Bronchial smooth muscle cell (primary cell): ENCODE measurements at places on chromosomes 16 and 17. TPM values are rescaled to one million over a fixed set of nuclear protein-coding genes. Genes with fewer than 3 reads are reported as not detected.

GGNBP2 gene
- total RNA-seq: 76.1 and 103 TPM in 2 replicates

CDRT15L2 gene
- not detected in 2 replicates for total RNA-seq

KRTAP4-1 gene
- not detected in 2 replicates for total RNA-seq

SLC52A1 gene
- 0.32 TPM in 1 of 2 replicates, not detected in the other for total RNA-seq

KRTAP4-6 gene
- not detected in 2 replicates for total RNA-seq

B4GALNT2 gene
- under 0.01 TPM in 1 of 2 replicates, not detected in the other for total RNA-seq

ZFHX3 gene
- 4.3 and 4.7 TPM in 2 replicates for total RNA-seq

PLXDC1 gene
- total RNA-seq: 2.4 and 3.8 TPM in 2 replicates

SDR42E1 gene
- 0.16 and 0.26 TPM in 2 replicates for total RNA-seq

ACSM3 gene
- total RNA-seq: 0.47 and 0.69 TPM in 2 replicates

SOCS1 gene
- 6.0 and 9.8 TPM in 2 replicates for total RNA-seq

KRT28 gene
- total RNA-seq: not detected in 2 replicates

SAP30BP gene
- total RNA-seq: 52.6 and 53.8 TPM in 2 replicates

HOXB3 gene
- total RNA-seq: 3.8 and 10.2 TPM in 2 replicates

OTOA gene
- total RNA-seq: under 0.01 and 0.09 TPM in 2 replicates

SLC12A3 gene
- total RNA-seq: under 0.01 TPM in 1 of 2 replicates, not detected in the other

CARHSP1 gene
- total RNA-seq: 122 and 225 TPM in 2 replicates

KDM6B gene
- 5.2 and 7.7 TPM in 2 replicates for total RNA-seq

RGS11 gene
- 1.4 and 7.2 TPM in 2 replicates for total RNA-seq

CCDC78 gene
- total RNA-seq: 0.34 and 2.0 TPM in 2 replicates

RNFT1 gene
- total RNA-seq: 9.1 and 17.9 TPM in 2 replicates

CA7 gene
- not detected in 2 replicates for total RNA-seq

ZFPM1 gene
- total RNA-seq: 1.0 and 1.9 TPM in 2 replicates

OSGIN1 gene
- total RNA-seq: 1.9 and 2.7 TPM in 2 replicates

SPATA22 gene
- total RNA-seq: not detected in 2 replicates

EVI2B gene
- total RNA-seq: 0.16 TPM in 1 of 2 replicates, not detected in the other

ODAD4 gene
- 0.26 and 1.1 TPM in 2 replicates for total RNA-seq

FA2H gene
- total RNA-seq: not detected in 2 replicates

PLEKHH3 gene
- total RNA-seq: 10.1 and 12.9 TPM in 2 replicates

NFAT5 gene
- 10.1 and 11.7 TPM in 2 replicates for total RNA-seq

KREMEN2 gene
- under 0.01 TPM in 1 of 2 replicates, not detected in the other for total RNA-seq

PNMT gene
- total RNA-seq: not detected in 2 replicates

HBA1 gene
- not detected in 2 replicates for total RNA-seq

CLEC18B gene
- 0.47 and 0.52 TPM in 2 replicates for total RNA-seq

ARHGAP44 gene
- 0.95 and 1.0 TPM in 2 replicates for total RNA-seq

PSMD3 gene
- 56.8 and 63.4 TPM in 2 replicates for total RNA-seq

PYY gene
- 0.16 TPM in 1 of 2 replicates, not detected in the other for total RNA-seq

HSD17B1 gene
- 1.5 and 5.7 TPM in 2 replicates for total RNA-seq

TMEM92 gene
- 0.09 and 0.16 TPM in 2 replicates for total RNA-seq

SLC16A5 gene
- total RNA-seq: 4.7 and 10.6 TPM in 2 replicates
